ENCODE measurements at places on chromosomes 6 and 20.

GRCh38 chr6:66198062-66198624 is 491.1 kb upstream of the EYS start:
- no peak for DNase-seq

DNA sequence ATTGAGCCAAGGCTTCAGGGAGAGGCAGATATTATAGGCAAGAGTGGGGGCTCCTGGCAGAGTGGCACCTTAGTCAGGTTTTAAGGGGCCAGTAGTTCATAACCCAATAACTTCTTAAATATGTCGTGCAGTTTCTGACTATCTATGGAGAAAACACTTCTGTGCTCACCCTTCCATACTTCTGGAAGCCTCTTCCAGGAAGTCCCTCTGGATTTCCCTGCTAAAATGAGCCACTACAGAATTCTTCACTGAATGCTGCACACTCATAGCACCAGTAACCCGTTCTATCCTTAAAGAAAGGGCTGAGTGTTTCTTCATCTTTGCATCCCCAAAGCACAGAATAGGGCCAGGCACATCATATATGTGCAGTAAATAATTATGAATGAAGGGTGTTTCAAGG is 198.5 kb upstream of the SLC24A3 start:
- no peak for DNase-seq

- DNase-seq = no peak
These were observed 83.0 kb downstream of the TMEM242 start for GRCh38 chr6:157240059-157240959.

DNA sequence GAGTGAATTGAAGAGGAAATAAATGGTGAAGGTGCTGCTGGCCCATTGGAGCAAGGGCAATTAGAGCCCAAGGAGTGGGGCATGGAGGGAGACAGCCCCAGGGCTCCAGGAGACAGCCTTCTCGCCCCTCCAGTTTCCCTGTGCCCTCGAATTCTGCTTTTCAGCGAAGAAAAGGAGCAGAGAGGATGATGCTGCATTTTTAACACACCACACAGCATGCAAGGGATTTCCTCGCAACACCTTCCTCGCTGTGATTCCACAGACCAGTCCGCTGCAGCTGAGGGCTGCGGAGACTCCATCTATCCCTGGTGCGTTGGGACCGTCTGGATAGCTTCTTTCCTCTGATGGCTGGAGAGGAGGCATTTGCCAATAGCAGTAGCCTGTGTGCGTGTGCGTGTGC is 41.7 kb downstream of the PTCHD4 start:
- no peak for DNase-seq

DNA sequence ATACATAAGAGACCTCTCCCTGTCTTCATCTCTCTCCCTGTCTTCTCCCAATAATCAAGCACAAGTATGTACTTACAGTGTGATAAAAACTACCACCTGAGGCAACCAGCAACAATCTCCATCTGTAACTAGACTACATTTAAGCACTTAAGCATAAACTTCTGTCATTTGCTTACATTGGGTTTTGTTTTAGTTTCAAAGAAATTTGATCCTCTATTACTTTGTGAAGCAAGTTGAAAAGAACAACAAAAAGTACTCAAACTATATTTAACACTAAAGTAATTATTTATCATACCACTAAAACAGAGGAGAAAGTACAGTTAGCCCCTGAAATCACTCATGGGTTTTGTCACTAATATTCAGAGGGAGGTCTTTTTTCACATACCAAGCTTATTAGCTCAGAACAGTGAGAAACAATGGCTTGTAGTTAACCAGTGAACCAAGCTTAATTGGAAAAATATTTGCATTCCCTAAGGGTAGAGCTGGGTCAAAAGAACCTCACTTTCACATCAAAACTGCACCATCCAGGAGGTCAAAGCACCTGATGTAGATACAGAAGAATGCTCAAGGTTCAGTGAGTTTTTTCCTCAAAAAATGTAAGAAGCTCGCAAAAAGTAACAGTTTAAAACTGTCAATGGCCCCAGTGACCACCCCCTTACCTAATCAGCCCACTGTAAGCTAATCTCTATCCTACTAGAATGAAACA is 34.1 kb downstream of the DCDC2 start:
- peak; percentile 88 for DNase-seq

- DNase-seq = no peak
These were observed 38.0 kb upstream of the TASP1 start for GRCh38 chr20:13676682-13677081.

GRCh38 chr6:91020744-91021143 is 433.9 kb upstream of the MAP3K7 start:
- DNase-seq = no peak

- DNase-seq = no peak
These were observed 55.9 kb upstream of the SOX4 start for GRCh38 chr6:21537637-21538036.

DNA sequence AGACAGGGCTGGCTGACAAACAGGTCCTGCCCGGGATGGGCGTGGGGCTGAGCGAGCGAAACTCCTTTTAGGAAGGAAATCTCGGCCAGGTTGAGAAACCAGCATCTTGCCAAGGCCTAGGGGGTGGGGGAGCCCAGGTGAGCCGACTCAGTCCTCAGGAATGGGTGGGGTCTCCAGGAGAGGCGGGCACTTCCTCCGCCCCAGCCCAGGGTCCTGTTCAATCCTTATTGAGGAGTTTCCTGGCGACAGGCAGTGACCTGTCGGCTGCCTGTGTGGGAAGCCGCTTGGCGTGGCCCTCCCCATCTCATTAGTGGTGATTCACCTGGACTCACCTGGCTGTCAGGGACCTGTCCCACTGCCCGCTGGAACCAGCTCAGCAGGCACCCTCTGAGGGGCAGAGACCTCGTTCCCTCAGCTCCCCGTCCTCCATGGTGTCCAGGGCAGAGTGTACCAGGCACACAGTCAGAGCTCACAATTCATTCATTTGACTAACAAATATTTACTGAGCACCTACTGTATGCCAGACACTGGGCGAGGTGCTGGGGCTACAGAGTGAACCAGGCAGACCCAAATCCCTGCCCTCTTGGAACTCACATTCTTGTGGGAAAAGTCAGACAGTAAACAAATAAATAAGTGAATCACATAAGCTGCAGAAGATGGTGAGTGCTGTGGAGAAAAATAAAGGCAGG is 51.1 kb downstream of the FGD2 start:
- DNase-seq = no peak

GRCh38 chr6:160279850-160280249 is 21.2 kb upstream of the SLC22A2 start:
- no peak for DNase-seq

- no peak for DNase-seq
These were observed 459.9 kb downstream of the BCKDHB start for GRCh38 chr6:80566361-80566760.

DNA sequence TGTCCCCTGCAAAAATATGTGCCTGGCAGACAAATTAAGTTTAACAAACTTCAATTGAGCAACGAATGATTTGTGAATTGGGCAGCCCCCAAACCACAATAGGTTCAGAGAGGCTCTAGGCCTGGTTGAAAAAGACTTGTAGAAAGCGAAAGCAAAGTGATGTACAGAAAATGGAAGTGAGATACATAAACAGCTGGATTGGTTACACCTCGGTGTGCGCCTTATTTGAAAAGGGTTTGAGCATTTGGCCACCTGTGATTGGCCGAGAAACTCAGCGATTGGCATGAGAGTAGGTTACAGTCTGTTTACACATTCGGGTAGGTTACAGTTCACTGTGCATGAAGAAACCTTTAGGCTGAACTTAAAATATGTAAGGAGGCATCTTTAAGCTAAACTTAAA is 136.9 kb downstream of the CD83 start:
- no peak for DNase-seq

DNA sequence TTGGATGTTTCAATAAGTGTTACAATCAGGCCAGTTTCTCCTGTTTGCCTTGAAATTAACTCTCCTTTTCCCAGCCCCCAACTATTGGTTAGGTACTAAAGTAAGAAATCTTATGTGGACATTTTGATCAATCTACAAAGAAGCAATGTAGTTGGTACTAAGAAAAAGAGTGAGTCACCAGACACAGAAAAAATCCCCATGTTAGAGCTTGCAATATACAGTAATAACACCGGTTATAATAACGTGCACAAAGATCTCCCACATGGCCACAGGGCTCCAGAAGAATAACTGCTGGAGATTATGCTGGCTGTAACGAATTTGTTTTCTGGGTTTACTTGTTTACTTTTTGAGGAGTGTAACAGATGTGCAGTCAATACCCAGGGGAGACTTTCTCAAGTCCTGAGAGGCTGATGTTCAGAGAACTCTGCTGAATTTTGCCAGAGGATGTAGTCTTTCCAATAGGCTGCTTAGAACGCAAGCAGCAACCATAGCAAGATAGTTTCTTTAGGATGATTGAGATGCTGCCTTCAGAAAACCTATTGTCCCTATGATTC is 166.2 kb upstream of the SPACA1 start:
- DNase-seq = no peak

DNA sequence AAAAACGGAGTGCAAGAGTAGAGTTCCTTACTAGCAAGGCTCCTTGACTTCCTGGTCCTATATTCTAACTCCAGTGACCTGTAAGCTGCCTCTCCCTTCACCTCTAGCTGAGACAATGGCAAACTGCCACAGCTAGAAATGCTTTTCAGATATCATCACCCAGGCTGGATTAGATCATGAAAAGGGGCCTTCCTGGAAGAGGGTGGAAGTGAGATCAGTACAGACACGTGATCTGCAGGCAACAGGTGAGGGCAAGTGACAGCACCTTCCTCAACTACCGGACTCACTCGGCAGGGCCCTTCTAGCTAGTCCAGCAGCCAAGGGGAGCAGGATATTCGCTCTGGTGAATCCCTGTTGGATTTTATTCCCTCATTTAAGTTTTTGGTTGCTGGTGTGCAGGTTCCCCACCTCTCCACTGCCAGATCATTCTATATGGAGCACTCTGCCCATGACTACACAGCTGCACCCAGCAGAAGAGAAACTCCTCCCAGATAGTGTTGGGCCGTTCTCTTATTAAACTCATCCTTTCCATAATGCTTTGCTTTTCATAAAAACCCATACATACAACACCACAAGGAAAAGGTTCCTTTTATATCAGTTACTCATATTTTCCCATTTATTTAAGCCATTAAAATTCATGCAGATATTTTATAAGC is 26.4 kb upstream of the FAM83C start:
- DNase-seq = no peak

- no peak for DNase-seq
These were observed 6.2 kb downstream of the FOXC1 start for GRCh38 chr6:1615853-1616420.

- no peak for DNase-seq
These were observed 37.1 kb downstream of the IGF2R start for GRCh38 chr6:160005861-160006540.

DNA sequence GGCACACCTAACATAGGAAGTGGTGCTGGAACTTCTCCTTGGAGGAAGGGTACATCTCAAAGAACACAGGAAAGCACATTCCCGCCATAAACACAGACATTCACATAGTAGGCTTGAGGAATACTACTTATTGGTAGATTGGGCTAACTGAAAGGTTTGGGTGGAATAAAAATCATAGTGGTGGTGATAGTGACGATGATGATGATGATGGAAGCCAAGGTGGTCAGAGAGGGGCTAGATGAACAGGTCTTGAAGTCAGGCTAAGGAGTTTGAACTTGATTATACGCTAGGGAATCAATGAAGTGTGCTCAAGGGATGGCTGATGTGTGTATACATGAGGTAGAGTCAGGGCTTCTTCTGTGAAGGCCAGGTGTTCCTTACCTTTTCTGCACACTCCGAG is 12.0 kb upstream of the PLEKHG1 start:
- no peak for DNase-seq

DNA sequence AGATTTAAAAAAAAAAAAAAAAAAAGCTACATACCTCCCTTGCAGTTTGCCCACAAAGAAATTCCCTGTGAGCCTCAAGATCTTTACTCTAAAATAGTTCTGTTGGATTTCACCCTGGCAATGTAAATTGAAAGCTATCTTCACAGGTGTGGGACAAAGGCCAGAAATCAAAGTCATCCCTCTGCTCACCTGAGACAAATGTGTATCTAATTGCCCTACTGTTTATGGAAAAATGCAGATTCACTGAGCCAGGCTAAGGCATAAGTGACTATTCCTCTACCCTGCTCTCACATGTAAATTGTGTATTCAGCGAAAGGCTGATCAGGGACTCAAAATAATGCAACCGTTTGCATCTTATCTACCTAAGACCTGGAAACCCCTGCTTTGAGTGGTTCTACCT is 98.5 kb upstream of the SHLD1 start:
- DNase-seq = no peak

- no peak for DNase-seq
These were observed 4.3 kb downstream of the AKAP7 start for GRCh38 chr6:131139599-131139998.

DNA sequence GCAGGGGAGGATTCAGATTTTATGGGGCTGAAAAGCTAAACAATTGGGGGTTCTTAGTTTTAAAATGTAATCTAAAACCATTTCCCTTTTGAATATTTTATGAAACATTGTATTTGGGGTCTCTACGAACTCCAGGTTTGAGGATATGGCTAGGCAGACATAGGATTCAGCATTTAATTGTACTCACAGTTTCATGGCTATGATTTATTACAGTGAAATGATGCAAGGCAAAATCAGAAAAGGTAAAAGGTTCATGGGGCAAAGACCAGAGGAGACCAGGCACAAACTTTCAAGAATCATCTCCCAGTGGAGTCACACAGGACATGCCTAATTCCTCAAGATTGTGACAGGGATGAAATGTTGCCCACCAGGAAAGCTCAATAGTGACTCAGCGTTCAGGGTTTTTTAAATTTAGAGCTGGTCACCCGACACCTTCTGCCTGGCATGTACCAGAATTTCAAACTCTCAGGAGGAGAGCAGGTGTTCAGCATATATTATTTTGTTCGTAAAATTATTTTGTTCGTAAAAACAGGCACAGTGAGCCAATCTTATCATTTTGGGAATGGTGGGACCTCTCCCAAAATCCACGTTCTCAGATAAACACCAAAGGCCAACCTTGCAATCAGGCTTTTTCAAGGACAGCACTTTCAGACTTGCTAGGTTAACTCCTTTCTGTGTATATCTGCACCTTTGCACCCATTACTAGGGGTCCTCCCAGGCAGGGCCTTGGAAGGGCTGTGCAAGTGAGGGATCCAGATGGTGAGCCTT is 270.3 kb downstream of the NKAIN2 start:
- DNase-seq = no peak

DNA sequence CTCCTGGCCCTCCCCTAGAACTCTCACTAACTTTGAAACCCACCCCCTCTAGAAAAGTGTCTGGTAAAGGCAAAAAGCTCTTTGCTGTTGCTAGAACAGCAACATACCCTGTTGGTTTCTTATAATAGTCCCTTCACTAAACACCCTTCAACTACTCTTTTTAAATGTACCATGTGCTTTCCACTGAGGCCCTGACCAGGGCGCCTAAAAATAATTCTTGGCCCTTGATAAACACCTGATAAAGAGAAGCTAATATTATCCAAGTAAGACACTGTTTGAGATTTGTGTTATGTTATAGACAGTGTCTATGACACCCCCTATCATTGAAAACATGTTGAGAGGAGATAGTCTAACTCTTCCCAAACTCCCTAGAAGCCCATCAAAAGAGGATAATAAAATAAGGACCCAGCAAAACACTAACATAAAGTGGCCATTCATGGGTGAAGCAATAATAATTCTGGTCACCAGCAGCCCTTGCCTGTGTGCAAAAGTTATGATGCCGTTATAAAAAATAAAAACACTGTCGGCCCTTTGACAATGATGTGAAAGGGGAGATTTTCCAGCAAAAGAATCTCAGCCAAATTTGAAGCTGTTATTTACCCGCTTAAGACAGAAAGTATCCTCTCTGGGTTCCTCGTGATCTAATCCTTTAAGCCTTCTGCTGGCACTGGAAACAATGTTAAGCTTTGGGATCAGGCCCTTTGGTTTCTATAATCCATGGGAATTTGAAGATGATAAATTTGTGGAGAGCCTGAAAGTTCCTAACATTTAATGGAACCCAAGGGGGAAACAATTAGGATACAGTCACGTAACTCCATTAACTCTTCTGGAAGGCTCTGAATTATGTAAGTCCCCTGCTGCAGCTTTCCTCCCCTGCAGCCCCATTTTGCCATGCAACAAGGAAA is 122.6 kb upstream of the PLCB4 start:
- no peak for DNase-seq
